Hematopoietic multipotent progenitor cell treated with erythropoietin and hydrocortisone succinate and interleukin-3 and kit ligand, for 8 days (in vitro differentiated cells): ENCODE measurements at places on chromosomes 2 and 18.

- no peak for DNase-seq
Measured at GRCh38 chr18:7626922-7627440, 59.9 kb downstream of the PTPRM start.

DNA sequence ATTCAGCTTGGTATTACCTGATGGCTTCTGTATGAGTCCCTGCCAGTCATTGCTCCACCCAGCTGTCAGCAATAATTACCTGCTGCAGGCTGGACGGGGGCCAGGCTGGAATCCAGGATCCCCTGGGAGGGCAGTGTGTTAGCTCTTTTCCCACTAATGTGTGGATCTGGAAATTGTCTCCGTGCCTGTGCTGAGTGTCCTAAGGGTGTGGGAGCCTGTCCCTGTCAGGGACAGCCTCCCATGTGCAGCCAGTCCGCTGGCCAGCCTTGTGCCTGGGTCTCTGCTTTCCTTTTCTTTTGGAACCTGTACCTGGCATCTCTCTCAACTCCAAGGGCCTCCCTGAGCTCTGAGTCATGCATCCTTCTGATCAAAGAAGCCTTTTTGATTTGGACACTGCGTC, 107.2 kb upstream of the SPRED2 start:
- DNase-seq = no peak

GRCh38 chr2:7744827-7745226, 827.6 kb downstream of the RNF144A start:
- no peak for DNase-seq

DNA sequence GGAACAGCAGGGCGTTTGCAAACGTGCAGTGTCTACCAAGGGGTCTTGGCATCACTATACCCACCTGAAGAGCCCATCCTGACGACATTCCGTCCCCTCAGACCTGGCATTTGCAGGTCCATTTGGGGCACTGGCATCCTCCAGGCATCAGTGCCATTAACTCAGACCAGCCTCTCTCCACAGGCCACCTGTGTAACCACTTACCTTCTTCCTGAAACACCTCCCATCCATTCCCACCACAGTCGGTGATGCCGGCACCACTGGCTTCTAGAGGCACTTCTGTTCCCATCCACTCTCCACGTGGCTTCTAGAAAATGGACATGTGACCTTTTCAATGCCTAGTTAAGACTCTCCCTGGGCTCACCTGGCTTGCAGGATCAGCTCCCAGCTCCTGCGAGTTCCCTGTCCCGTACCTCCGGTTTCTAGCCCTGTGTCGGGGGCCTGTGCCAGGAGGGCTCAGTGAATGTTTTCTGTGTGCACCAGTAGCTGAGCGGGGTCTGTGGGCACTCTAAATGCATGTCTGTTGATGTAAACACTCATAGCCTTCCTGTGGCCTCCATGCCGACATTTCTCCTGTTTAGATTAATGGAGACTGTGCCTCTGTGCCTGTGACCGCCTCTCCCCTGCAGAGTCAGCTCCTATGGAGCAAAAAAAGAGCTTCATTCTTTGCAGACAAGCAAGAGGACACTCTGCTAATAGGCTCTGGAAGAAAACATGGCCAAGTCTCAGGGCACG, 458.0 kb upstream of the HS6ST1 start:
- DNase-seq = no peak

- no peak for DNase-seq
Measured at GRCh38 chr2:227413371-227413770, 25.6 kb upstream of the SCYGR1 start.

- no peak for DNase-seq
Measured at GRCh38 chr18:23941791-23942190, 72.8 kb upstream of the TTC39C start.

DNA sequence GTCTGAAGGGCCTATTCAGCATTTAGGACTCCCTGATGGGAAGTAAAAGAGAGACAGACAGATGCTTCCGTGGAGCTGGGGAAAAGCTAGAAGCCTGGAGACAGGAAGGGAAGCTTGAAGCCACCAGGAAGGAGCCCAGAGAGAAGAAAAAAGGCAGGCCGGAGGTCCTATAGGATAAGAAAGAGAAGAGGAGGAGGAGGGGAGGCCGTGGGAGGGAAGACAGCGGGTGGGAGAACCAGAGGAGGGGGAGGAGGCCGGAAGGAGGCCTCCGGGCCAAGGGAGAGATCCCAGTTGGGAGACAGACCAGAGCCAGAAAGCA, 107.1 kb upstream of the PKDCC start:
- DNase-seq = no peak

- DNase-seq = no peak
Measured at GRCh38 chr2:181054843-181055242, 74.4 kb downstream of the UBE2E3 start.

DNA sequence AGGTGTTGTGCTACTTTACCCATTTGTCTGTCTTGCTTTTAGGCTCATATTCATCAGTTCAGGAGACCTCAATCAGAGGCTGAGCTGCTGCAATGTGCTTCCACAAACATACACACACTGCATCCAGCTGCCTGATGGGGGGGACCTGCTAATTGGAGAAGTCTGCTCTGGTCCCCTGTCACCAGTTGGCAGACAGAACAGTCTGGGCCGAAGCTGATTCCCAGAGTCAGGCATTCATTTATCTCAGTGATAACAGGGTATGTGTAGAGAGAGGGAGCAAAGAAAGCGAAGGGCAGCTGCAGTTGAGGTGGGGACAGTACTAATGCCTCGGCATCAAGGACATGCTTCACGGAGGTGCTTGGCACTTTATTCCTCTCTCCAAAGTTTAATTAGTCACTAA, 584.3 kb upstream of the PIK3C3 start:
- DNase-seq = no peak

- no peak for DNase-seq
Measured at GRCh38 chr18:24987303-24988252, 364.4 kb downstream of the ZNF521 start.

- DNase-seq = no peak
Measured at GRCh38 chr2:177394594-177394973, 2.0 kb downstream of the AGPS start.
